Left forelimb (tissue), 1 donor: ENCODE measurements at places on chromosomes 6 and 20.

- DNase-seq = no peak
Observed at GRCh38 chr6:128500014-128500413, 20.4 kb downstream of the PTPRK start.

GRCh38 chr6:13098793-13099570 lies 229.4 kb downstream of the TBC1D7 start:
- DNase-seq = no peak

DNA sequence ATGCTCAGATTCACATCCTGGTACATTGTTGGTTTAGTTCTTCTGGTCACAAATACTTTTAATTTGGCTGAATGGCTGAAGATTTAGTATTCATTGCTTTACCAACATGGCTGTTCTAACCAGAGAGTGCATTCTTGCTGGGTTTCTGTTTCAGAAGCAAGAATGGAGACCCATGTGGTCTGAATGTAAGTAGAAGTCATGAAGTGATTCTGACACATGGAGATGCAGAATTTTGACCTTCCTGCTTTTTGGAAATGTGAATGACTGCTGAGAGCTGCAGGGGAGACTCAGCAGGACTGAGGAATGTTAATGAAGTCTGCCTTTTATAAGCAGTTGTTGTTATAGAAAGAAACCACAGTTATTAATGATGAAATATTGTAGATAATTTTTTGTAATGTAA lies 576.1 kb upstream of the MARCKS start:
- no peak for DNase-seq

- peak; percentile 59 for DNase-seq
Observed at GRCh38 chr20:17622851-17623508, 53.1 kb downstream of the DSTN start.

DNA sequence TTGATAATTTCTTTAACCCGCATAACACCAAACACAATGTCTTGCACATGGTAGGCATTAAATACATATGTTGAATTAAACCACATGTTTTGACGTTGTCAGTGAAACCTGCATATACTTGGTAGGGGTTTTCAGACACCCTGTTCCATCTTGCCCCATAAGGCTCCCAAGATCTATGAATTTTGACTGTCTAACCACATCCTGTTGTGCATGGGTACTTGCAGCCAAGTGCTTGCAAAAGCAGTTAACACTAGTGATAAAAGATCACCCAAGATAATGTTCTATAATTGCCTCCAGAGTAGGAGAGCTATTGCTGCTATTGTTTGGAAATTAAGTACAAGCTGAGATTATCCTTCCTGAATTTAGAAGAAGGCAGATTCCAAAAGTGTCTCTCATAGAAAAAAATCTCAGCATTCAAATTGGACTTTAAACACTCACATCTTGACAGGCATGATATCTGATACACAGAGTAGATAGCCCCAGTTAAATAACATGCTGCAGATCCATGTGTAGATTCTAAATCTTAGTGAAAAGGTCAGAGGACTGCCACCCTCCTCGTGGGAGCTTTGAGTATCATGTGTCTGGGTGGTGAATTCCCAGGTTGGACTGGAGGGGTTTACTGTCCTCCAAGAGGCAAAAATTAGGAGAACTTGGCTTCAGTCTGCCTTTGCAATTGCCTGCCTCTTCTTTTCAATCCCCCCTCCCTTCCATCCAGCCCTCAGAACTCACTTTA lies 25.8 kb upstream of the CCN6 start:
- no peak for DNase-seq

GRCh38 chr6:56529594-56530191 lies 113.0 kb downstream of the DST start:
- no peak for DNase-seq
